ENCODE measurements at places on chromosomes 7 and 10.

DNA sequence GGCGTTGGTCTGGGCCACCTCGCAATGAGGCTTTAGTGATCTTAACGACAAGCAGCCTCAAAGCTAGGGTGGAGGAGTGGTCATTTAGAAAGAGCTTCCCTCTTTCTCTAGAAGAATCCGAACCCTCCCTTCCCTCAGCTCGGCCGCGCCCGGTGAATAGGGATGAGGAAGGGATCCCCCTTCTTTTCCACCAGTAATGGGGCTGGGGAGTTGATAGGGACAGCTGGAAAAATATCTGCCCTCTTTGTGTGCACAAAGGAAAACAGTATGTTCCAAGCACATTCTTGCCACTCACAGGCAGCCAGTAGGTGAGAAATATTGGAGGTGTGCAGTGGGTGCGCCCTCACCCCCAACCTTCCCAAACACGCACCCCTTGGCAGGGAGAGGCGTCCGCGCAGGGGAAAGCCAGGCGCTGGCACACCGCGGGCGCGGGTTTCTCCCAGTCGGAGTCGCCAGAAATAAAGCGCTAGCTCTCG, 6.5 kb downstream of the DLX5 start:
- no peak for DNase-seq

DNA sequence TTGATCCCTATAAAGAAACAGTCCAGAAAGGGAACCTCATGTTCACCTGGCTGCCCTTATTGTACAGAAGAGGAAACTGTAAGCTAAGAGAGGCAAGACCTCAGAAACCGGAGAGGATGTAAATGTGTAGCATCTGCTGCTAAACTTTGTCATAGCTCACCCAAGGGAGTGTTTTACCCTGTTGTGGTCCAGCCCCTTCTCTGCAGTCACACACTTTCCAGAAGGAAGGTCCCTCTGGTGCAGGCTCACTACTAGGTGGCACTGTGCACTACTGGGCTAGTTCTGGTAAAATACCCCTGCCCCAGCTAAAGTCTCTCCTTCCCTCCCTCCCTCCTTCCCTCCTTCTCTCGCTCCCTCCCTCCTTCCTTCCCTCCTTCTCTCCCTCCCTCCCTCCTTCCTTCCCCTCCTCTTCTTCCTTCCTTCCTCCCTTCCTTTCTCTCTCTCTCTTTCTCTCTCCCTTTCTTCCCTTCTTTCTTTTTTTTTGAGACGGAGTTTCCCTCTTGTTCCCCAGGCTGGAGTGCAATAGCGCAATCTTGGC, 42.5 kb upstream of the LCOR start:
- no peak for DNase-seq

DNA sequence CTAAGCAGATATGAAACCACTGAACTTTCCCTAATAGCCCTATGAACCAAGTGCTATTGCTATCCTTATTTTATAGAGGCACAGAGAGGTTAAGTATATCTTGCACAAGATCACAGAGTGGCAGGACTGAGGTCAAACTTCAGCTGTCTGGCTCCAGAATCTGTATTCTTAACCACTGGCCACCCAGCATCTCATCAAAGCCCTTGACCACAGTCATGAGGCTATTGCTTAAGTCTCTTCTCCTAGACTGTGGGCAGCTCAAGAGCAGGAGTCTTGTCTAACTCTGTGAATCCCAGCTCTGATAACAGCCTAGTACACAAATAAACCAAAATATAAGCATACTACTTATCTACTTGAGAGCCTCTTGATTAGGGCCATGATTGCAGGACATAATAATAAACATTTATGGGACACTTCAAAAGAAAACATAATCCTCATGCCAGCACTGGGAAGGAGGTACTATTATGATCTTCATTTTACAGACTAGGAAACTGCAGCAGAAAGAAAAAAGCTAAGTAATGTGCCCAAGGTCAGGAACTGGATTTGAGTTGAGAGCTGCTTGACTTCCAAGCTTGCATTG, 22.4 kb upstream of the SMC3 start:
- no peak for DNase-seq

GRCh38 chr10:60461688-60462087, 72.0 kb upstream of the ANK3 start:
- DNase-seq = no peak

- peak; percentile 40 for DNase-seq
Observed at GRCh38 chr10:3067859-3068179, 471 bp downstream of the PFKP start.

- DNase-seq = peak; percentile 55
Observed at GRCh38 chr7:135147899-135148721, at the start of gene TMEM140. Gene TMEM140, plus strand, starts transcription at chr7:135148072. Its CDS starts 16,370 bp downstream, at chr7:135164442.

DNA sequence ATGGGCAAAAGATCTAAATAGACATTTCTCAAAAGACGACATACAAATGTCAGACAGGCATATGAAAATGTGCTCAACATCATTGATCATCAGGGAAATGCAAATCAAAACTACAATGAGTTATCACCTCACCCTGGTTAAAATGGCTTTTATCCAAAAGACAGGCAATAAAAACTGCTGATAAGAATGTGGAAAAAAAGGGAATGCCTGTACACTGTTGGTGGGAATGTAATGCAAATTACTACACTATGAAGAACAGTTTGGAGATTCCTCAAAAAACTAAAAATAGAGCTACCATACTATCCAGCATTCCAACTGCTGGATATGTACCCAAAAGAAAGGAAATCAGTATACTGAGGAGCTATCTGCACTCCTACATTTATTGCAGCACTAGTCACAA, 18.0 kb downstream of the GSDME start:
- no peak for DNase-seq

DNA sequence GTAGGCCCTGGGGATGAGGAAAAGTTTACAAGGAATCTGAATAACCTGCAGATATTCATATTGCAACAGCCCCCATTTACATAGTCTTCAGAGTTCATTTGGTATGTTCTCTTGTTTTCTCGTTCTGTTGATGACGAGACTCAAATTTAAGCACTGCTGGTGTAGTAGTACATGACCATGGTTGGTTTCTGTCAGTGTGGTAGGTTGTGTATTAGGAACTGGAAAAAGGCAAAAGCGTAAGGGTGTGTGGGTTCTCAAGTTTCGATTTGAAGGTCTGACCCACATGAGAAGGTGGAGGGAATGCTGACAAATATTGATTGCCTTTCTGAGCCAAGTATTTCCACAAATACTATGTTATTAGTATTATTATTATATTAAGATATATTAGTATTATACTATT, 151.7 kb downstream of the AUTS2 start:
- DNase-seq = no peak

- no peak for DNase-seq
Observed at GRCh38 chr7:33530664-33531063, 374.7 kb upstream of the BMPER start.

DNA sequence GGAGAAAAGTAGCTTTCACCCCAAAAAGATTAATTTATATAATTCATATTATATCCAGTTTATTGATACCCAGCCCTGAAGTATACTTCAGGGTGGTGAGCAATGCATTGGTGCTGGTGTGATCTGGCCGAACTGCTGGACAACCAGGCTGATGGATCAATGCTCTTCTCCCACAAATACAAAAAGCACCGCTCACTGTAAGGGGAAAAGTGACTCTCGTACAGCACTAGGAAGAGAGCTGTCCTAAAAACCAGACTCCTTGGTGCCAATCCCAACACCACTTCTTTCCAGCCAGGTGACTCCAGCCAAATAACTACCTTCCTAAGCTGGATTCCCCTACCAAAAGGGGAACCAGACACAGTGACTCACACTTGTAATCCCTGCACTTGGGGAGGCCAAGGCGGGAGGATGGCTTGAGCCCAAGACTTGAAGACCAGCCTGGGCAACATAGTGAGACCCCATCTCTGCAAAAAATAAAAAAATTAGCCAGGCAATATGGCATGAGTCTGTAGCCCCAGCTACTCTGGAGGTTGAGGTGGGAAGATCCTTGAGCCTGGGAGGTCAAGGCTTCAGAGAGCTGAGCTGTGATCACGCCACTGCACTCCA, 13.1 kb upstream of the TNPO3 start:
- DNase-seq = no peak

DNA sequence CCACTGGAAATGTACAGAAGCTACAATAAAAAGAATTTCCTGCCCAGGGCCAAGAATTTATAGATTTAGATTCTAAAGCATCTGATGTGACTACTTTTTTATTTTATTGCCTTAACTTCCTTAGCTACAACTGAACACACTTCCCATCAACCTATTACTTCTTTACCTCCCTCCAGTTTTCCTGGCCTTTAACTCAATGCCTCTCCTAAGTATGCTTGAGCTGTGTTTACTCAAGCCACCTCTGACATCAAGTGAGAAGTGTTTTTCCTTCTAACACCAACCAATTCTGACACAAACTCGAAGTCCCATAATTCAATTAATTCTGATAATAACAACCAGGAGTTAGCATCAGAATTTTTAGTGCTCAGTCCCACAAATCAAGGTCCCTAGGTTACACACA, 170.0 kb downstream of the IMMP2L start:
- no peak for DNase-seq

GRCh38 chr10:4647109-4647785, 178.8 kb upstream of the AKR1E2 start:
- DNase-seq = no peak

DNA sequence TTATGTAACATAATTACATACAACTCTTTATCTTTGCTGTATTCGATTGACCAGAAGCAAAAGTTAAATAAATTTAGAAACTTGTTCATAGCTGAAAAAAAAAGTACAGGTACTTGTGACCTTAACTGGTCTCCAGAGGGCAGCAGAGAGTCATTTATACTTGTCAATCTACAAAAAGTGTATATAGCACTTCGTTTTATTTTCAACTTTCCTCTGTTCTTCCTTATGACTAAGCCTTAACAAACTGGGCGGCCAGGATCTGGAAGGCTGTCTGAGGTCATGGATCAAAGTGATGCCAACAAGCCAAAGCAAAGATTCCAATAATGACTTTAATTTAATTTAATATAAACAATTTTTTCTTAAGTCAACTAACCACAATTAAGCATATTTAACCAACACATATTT, 29.8 kb downstream of the C10orf67 start:
- peak; percentile 63 for DNase-seq

GRCh38 chr7:151394076-151395035, 15.5 kb downstream of the WDR86 start:
- no peak for DNase-seq

DNA sequence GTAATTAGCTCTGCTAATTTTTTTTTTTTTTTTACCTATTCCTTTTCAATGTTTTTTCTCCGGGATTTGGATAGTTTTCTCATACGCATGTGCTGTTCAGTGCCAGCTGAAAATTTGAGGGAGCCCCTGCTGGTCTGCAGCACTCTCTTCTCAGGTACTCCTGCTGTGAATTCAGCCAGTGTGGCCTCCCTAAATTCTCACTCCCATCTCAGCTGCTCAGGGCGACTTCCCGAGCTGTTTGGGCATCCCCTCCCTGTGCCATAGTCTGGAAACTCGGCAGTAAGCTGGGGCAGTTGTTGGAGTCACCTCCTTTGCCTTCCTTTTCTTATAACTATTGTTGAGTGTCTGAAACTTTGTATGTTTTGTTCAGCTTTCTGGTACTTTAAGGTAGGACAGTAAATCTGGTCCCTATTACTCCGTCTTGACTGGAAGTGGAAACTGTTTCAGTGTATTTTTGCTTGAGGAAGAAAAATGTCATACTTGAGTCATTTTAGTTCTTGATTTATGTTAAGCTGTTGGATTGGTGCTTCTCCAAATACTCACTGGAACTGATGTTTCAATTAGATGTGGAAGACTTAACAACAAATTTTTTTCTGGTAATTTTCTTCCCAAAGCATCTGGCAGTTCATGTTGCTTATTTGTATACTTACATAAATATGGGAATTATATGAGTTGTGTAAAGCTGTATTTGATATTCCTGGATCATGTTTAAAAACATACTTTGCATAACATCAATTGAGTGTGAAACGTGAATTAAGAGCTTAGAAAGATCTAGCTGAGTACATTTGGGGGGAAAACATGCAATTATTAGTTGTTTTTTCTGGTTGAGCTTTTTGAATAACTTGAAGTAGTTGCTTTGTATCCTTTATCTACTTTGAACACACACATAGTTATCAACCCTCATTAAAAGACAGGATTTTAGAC, 33.7 kb downstream of the MINPP1 start:
- DNase-seq = no peak
